Stimulated activated CD4-positive, alpha-beta T cell treated with anti-CD3 and anti-CD28 coated beads, TNF-alpha, amount 100 ng/mL, for 24 hours (primary cell): ENCODE measurements at places on chromosomes 4 and X.

- DNase-seq = no peak
Observed at GRCh38 chr4:188297873-188298272, 158.6 kb downstream of the TRIML1 start.

- DNase-seq = no peak
Observed at GRCh38 chr4:91058345-91058744, 931.2 kb downstream of the CCSER1 start.

GRCh38 chrX:67777148-67777547 lies 233.3 kb downstream of the AR start:
- DNase-seq = no peak

DNA sequence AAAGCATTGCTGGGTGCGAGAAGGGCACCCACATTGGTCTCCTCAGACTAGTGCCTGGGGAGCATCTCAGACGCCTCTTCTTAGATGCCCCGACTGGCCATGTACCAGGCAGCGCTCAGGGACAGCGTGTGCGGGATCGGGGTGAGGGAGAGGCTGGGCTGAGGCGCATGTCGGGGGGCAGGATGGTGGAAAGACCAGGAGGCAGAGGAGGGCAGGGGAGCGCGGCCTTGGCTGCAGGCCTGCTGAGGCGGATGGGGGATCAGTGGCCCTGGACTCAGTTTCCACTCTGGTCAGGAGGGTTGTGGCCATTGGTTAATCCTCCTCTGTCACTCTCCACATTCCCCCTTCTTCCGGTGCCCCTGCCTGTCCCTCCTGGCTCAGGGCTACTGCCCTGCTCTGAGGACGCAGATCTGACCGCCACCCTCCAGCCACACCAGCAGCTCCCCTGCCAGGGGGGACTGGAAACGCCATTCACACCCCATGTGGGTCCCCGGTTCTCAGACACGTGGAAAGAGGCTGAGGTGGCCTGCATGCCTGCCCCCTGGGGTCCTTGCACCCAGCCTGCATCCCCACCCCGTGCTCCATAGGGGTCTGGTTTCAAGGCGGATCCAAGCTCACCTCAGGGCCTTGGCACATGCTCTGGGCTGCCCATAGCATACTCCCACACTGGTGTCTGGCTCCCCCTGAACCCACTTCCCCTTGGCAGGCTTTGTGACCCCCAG lies 105.9 kb downstream of the CPZ start:
- no peak for DNase-seq

DNA sequence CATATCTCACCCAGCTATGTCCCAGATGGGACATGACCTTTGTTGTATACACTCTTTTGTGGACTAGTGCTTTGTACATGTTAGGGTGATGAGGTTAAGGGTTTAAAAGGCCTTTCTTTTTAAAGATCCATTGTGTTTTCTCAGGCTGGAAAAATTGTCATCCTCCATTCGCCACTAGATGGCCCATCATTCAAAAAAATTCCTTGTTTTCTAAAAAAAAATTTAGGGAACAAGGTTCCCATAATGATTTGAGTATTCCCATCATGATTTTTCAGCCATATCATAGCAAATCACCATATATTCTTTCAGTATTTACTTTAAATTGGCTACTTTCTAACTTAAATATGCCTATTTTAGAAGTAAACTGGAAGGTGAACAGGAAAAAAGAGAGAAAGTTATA lies 91.9 kb upstream of the TMEM164 start:
- no peak for DNase-seq

GRCh38 chr4:165006456-165006855 lies 25.3 kb upstream of the TRIM60 start:
- no peak for DNase-seq

- no peak for DNase-seq
Observed at GRCh38 chrX:143363419-143363818, 153.9 kb downstream of the SPANXN3 start.

DNA sequence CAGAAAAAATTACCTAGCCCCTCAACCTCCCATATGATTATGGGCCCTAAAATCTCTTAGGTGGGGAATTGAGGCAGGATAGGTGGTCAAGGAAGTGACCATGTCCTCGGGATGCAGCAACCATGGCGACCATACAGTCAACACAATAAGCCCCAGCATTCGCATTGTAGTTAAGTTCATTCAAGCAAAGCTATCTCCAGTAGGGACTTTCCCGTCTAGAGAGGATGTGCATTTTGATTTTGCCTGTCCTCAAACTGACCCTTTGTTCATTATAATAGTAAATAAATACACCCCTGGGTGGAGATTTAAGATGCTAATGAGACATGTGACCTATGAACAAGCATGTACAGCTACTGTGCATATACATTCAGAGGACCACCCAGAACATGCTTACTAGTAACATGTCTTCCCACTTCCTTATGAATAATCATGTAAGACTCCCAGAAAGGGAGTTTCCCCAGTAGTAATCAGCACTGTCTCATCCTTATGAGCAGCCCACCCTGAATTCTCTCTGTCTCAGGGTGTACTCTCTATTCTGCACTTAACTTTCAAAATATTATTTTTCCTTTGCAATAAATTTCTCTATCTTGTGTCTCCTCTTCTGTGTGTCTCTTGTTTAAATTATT lies 74.3 kb downstream of the NUDT11 start:
- no peak for DNase-seq

GRCh38 chr4:4789462-4789861 lies 70.0 kb upstream of the MSX1 start:
- DNase-seq = no peak

- no peak for DNase-seq
Observed at GRCh38 chrX:5236096-5236495, 992.6 kb downstream of the NLGN4X start.

DNA sequence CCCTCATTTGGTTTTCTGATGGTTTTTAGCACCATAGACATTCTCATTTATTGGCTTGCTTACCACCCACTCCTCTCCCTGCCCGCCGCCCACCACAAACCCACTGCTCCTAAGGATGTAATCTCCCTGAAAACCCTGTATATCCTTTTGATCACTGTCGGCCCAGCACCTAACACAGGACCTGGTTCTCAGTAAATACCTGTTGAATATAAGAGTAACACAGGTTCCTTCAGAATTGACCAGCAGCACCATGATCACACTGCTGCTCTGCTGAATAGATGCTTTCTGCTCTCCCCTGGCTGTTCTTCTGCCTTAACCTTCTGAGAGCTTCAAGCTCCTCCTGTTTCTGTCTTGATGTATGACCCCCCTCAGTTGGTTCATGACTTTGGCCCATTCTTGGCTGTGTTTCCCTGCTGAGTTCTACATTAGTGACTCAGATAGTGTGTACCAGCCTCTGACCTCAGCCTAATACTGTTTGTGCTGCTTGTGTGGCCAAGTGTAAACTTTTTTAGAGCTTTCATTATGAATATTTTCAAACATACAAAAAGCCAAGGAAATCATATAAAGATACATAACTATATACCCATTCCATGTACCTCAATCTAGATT lies 265.3 kb downstream of the FRMPD4 start:
- no peak for DNase-seq

DNA sequence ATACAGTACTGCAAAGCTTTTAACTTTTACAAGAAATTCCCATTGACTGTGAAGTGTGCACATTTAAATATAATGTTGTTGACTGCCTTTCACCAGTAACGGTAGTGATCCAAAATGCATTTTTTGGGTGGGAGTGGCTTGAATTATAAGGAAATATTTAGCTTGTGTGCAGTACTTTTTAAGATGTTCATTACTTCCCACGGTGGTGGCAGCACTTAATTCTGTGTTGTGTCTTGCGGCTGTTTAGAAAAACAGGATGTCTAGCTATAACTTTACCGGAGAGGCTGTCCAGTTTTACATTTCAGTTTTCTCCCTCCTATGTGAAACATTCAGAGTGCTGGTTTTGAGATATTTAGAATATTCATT lies 1.7 kb downstream of the TMEM131L start:
- no peak for DNase-seq

DNA sequence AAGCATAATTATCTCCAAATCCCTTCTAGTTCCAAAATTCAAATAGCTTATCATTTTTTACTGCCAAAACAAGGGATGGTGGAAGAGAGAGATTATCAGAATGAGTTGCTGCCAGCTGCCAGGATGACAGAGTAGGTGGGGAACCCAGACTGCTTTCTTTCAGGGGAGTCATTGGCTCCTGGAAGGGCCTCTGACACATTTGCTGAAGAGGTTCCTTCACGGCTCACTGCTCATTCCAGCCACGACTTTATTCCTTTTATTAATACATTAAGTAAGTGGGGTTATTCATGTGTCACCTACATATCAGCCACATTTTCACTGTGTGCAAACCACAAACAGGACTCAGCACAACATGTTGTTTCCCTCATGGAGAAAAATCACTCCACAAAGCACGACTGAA lies 12.7 kb upstream of the SMIM43 start:
- DNase-seq = no peak

- DNase-seq = no peak
Observed at GRCh38 chr4:165716472-165716871, 156.6 kb upstream of the TLL1 start.

DNA sequence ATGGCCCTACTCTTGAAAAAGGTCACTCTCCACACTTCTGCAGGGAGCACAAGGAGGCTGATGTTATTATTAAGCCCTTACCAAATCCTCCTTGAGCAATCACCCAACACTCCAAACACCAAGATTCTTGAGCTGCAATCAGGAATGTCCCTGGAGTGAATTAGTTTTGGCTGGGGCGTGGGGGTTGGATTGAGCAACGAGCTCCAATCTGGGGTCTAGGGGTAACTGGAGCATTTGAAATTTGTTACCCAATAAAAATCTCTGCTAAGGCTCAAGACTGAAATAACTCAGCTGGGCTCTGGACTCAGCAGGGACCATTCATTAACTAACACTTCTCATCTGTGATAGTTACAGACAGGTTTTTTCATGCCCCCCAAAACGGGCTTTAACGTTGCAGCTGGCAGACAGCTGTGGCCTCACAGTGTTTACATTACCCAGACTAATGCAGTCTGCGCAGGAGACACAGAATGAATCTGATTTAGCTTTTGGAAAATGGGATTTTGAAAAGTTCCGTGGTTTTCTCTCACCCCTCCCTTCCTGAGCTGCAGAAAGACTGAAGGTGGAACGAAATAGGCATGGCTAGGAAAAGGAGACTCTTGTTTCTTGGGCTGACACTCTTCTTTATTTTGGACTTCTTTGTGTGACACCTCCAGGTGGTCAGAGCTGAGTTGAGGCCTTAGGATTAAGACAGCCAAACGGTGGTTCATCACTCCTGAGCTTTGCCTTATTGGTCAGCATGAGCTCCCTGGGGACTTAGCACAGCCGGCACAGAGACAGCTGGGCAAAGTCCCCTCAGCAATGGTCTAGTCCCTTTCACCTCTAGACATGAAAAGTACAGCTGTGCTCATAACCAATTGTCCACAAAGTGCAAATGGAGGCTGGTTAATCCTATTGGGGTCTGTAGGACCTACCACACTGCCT lies 26.6 kb downstream of the PLAC1 start:
- DNase-seq = no peak

GRCh38 chrX:111759686-111760085 lies 78.7 kb downstream of the ALG13 start:
- no peak for DNase-seq

DNA sequence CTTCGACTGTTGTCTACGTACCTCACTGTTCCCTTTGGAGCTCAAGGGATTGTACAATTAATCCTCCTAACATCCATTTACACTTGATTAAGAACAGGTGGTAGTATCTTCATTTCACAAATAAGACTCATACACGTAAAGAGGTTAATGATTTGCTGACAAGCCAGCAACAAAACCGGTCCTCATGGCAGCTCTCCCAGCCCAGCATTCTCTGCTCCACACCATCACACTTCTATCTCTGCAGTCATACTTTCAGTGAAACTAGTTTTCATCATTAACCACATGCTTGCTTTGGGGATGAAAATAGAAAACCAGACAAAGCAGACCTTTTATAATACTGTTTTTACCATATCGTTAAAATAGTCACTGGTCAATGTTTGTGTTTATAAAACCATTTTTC lies 28.7 kb upstream of the CASK start:
- DNase-seq = no peak

GRCh38 chrX:28550331-28550872 lies 36.8 kb upstream of the IL1RAPL1 start:
- DNase-seq = no peak

DNA sequence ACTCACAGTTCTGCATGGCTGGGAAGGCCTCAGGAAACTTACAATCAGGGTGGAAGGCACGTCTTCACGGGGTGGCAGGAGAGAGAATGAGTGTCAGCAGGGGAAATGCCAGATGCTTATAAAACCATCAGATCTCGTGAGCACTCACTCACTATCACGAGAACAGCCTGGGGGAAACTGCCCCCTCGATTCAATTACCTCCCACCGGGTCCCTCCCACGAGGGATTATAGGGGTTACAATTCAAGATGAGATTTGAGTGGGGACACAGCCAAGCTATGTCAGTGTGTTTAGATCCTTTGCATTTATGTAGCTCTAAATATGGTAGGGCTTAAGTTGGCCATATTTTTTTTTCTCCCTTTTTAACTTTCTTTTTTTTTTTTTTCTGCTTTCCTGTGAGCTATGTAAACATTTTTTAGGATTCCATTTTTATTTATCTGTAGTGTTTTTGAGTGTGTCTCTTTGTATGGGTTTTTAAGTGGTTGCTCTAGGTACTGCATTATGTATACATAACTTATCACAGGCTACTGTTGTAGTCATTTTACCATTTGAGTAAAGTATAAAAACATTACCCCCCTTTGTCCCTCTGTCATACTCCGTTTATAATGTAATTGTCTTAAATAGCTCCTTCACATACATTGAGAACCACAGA lies 79.0 kb downstream of the ADRA2C start:
- no peak for DNase-seq

- DNase-seq = no peak
Observed at GRCh38 chr4:40200875-40201801, 4.3 kb downstream of the RHOH start.

DNA sequence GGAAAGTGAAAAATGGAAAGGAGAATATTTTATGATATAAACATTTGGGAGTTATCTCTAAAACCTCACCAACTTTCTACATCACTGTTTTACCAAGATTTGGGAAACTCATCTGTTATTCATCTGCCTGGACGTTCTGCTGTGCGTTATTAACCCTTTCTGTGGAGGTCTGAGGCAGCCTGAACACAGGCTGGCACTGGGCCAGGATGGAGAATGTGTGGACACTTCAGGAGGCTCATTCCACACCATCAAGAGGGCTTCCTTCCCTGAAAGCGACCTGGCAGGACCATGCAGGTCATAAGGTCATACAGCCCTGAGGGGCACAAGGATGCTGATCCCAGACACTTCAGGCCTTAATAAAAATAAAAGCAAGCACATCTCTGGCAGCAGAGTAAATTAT lies 31.2 kb upstream of the TMEM184C start:
- DNase-seq = no peak

DNA sequence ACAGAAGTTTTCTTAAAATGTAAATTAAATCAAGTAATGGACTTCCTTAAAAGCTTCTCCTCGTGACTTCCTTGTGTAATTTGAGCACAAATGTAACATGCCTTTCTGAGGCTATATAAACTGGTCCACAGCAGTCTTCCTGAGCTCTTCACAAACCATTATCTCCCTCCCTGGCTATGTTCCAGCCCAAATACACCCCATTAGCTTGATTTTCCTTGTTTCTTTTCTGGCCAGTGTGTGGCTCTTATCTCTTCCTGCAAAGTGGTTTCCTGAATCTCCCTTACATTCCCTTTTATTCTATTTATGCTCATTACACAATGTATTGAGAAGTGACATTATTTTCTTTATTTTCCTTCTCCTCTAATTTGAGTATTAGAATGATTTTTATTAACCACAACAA lies 1085.3 kb upstream of the PCDH10 start:
- DNase-seq = no peak

- no peak for DNase-seq
Observed at GRCh38 chr4:168796362-168797106, 213.5 kb downstream of the CBR4 start.

GRCh38 chrX:73758250-73758649 lies 195.3 kb downstream of the CHIC1 start:
- DNase-seq = no peak

- DNase-seq = no peak
Observed at GRCh38 chrX:12496343-12496742, 294.9 kb upstream of the PRPS2 start.
